ENCODE measurements at places on chromosomes 3 and 15. TPM values are rescaled to one million over a fixed set of nuclear protein-coding genes. Genes with fewer than 3 reads are reported as not detected.
A peak's percentile ranks its signal among the peaks of the same experiment; 100 is the strongest.

SLC22A14 gene
- 0.86 TPM for total RNA-seq

BDH1 gene
- 4.8 TPM for total RNA-seq

- peak; percentile 37 for DNase-seq
Observed at GRCh38 chr3:72318504-72319193, 529.6 kb downstream of the SHQ1 start.

DNA sequence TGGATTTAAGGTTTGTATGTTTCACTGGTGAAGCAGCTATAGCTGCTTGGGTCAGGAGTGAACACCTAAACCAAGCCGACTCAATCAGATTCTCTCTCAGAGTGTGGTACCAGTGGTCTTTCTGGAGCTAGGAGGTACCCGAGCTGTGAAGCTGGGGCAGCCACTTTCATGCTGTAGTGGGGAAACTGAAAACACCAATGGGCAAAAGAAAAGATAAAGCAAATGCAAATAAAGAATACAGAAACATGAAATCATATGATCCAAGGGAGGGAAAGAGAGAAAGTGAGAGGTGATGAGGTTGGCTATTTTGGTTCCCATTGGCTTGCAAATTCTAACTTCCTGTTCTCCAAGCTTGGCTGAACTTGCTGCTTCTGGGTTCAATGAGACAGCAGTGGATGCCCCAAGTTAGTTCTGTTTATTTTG is 212.3 kb upstream of the CFAP20DC start:
- DNase-seq, result no peak

DNA sequence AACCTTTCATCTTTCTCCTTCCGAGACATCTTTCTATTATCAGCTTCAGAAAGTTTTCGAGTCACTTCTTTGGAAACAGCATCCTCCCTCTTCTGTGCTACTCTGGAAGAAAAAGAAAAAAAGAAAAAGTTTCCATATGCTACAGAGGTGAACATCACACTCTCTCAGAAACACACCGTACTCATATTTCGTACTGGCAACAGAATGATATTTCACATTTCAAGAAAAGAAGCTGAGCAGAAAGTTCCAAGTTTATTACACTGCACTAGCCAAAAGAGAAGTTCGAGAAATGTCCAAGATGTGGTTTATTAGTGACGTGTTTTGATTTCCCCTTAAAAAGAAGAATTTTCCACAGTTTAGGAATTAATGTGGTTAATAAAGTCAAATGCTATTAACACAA is 6.0 kb downstream of the SSR3 start:
- no peak for DNase-seq

DNA sequence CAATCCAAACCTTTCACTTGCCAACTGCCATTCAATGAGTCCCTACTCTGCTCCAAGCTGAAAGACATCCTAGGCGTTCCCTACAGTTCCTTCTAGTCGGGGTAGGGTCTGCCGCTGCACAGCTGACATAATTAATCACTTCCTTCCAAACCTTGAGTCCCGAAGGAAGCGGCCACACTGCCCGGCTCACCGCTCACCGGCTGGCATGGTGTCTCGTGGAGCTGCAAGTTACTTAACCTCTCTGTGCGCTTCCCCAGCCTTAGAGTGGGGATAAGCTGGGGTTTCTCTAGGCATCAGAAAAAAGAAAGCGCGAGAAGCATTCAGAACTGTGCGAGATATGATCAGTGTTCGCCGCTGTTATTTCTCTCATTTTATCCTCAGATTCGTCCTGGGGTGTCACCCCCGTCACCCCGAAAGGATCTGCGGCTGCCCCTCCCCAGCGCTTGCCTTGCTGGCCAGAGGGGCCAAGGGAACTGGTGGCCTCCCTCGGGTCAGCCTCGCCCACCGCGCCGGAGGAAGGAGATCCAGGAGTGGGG is 748 bp downstream of the MRPS25 start:
- peak; percentile 52 for DNase-seq

GRCh38 chr15:40096094-40096891 is 12.4 kb downstream of the BMF start:
- DNase-seq, result no peak

DNA sequence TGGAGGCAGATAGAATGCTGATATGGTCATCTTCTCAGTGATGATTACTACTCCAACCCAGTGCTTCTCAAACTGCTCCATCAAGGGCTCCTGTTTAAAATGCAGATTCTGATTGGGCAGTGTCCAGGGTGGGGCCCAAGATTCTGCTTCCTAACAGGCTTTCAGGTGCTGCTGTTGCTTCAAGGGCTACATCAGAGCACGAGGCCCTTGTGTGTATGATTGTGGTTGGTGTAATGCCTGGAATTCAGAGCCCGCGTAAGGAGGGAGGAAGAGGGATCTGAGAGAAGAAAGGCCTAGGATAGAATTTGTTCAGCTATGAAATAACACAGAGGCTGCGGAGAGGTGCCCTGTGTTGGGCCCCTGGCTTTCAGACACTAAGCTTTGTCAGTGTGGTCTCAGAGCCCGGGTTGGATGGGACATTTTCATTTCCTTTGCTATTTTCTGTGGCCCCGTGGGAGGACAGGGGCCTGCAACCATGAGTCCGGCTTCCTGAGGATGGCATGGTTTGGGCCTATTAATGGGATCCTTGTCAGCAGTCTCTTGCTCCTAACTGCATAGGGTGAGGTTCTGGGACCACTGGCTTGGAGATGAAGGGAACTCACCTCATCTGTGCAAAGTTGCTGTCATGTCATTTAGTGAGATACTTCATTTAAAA is 53.0 kb downstream of the ATP1B3 start:
- DNase-seq, result no peak

DNA sequence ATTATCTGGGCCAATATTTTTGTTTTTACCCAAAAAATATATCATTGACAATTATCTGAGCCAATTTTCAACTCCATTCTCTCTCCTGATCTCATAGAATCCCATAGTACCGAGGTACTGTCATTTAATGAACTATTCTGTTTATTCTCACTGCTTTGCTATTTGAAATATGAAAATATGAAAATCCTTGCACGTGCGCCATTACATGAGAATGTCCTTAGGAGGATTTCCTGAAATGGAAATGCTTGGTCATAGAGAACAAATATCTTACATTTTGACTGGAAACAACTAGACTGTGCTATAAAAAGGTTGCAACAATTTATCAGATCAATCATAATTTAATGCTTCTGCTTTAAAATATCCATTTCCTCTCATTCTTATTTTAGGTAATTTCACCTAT is 18.3 kb downstream of the FRMD4B start:
- DNase-seq, result no peak

C3orf62 gene
- 2.3 TPM for total RNA-seq

GRCh38 chr3:186782542-186783057 is 777 bp upstream of the EIF4A2 start:
- DNase-seq, result no peak

DNA sequence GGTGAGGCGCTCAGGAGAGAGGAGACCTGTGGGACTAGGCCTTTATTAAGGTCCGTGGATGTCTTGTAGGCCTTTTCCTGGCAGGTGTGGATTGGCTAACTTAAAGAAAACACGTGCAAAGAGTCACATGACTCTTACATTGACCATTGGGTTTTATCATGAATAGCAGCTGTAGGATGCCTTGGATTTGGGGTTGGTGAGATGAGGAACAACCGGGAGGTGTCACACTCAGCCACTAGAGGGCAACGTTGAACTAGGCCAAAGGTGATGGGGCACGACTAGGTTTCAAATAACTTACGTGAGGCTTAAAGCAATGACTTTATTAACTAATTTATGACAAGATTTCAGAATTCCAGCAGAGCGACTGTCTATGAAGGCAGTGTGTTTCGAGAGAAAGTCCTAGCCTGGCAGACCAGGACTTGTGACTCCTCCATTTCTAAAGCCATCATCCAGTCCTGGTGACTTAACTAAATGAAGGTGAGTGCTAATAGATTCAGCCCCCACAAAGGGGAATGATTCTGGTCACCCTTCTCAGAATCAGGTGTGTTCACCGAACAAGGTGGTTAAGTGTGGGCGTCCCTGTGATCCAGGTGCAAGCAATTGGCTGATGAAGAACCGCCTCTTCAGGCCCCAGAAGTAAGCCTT is 345.6 kb downstream of the MCTP2 start:
- peak; percentile 6 for DNase-seq

GRCh38 chr15:63040954-63041353 is 1.6 kb upstream of the TPM1 start:
- no peak for DNase-seq

- peak; percentile 95 for DNase-seq
Observed at GRCh38 chr15:67048281-67049279, 16.8 kb upstream of the SMAD3 start.

DNA sequence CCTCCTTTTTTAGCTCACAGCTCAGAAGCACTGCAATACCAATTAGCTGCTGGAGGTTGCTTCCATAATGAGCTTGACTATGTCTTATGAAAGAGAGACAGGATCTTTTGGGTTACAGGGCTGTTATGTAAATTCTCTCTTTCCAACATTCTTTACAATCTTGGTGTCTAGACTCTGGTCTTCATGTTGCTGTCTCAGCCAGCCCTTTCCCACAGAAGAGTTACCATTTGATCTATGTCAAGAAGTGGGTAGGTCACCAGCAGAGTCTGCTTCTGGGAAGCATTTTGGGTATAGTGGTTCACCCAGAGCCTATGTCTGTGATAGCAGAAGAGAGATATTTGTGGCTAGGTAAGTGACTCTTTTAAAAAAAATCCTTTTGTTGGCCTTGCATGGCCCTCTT is 234.5 kb downstream of the SATB1 start:
- no peak for DNase-seq

FOXL2NB gene
- 101 TPM for total RNA-seq

TGM5 gene
- total RNA-seq, result not detected

TYRO3 gene
- total RNA-seq, result 14.5 TPM

DNA sequence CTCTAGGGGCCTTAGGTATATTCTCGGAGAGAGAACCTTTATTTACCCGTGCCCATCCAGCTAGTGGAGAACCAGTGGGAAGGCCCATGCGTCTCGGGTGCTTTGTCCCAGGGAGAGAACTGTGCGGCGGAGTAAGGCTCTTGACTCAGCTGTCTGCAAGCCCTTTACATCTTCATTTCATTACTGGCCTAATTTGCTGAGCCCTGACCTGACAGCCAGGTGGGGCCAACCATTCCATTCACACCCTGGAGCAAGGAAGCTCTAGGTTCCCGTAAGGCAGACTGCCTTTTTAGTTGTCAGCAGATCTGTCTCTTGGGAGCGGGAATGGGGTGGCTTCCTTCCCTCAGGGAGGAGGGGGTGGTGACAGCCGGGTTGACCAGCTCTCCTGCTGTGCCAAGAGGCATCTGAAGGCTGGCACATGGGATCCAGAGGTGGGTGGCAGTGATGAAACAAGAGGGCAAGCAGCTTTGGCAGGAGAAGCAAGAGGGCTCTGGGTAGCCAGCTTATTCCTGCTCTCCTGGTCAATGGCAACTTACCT is 36.4 kb downstream of the SV2B start:
- no peak for DNase-seq

FBLN2 gene
- 30.2 TPM for total RNA-seq

- no peak for DNase-seq
Observed at GRCh38 chr3:124916837-124917409, 17.6 kb downstream of the MUC13 start.

DNA sequence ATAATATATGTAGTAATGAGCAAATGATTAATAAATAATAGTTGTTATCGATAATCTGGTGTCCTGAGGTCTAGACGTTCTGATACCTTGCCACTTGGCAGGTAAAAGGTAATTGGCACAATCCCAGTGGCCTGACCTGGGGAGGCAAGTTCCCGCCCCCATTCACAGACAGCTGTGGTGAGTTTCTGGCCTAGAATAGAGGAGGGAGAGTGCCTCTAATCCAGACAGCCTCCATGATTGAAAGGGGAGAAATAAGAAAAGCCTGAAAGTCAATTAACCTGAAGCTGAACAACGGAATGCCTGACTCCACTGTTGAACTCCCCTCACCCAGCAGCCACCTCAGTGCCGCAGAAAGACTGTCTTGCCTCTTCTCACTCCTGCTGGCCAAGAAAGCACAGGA is 38.1 kb upstream of the SV2B start:
- no peak for DNase-seq

- DNase-seq, result no peak
Observed at GRCh38 chr3:104816716-104817115, 550.0 kb upstream of the ALCAM start.

CMTM6 gene
- total RNA-seq, result 72.8 TPM

CRTC3 gene
- total RNA-seq, result 21.2 TPM

DNA sequence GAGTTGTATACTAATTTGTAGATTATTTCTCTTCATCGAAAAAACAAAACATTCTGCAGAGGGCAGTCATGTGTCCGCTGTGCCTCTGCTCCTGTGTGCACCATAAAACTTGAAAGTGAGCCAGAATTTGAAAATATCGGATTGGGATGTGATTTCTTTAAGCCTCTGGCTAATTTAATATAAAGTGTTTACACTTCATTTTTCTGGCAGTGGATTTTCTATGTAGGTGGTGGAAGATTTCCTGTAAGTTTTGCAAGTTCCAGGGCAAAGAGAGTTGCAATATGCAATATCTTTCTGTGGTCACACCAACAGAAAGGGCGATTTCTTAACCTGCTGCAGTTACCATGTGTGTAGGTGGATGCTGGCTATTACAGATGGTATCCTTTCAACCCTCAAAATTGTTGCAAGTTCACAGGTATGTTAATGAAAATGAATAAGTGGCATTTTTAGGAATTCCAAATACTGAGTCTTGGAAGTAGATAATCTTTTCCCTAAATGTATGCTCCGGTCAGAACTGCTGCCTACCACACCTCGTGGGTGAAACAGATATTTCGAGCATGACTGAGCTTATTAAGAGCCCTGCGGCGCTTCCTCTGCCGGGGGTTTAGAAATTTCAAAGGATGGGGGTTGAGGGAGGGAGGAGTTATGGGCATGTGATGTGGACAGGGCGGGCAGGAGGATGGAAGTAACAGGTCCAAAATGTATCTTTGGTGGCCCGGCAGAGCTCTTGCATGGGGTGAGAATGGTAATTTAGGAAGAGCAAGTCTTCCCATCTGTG is 134.0 kb downstream of the PGPEP1L start:
- peak; percentile 90 for DNase-seq

GRCh38 chr3:34212656-34213055 is 414.2 kb downstream of the PDCD6IP start:
- peak; percentile 52 for DNase-seq

GRCh38 chr3:11457135-11457534 is 184.9 kb downstream of the ATG7 start:
- DNase-seq, result peak; percentile 69

EXD1 gene
- under 0.01 TPM for total RNA-seq

DNA sequence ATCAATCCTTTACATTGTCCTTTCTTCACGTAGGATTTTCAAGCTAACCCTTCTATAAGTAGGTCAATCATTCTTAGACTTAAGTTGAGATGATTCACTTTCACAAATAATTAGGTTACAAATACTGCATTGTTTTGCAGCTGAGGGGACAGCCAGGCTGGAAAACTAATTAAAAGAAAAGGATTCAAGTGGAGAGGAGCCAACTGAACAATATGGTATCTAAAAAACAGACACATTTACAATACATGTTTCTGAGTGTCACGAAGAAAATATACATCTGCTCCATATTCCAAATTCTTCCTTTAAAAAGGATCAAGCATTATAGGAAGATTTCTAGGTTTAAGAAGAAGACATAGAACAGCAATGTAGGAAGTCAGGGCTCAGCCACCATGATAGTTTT is 70.2 kb downstream of the PEAK1 start:
- no peak for DNase-seq

- DNase-seq, result peak; percentile 45
Observed at GRCh38 chr3:14248849-14249523, 70.4 kb downstream of the LSM3 start.

- DNase-seq, result peak; percentile 45
Observed at GRCh38 chr15:64813075-64813474, 12.4 kb downstream of the PIF1 start.

PP2D1 gene
- not detected for total RNA-seq

Measured in fibroblast of villous mesenchyme (primary cell).